ENCODE measurements at places on chromosomes 4 and X.
A peak's percentile ranks its signal among the peaks of the same experiment; 100 is the strongest.

DNA sequence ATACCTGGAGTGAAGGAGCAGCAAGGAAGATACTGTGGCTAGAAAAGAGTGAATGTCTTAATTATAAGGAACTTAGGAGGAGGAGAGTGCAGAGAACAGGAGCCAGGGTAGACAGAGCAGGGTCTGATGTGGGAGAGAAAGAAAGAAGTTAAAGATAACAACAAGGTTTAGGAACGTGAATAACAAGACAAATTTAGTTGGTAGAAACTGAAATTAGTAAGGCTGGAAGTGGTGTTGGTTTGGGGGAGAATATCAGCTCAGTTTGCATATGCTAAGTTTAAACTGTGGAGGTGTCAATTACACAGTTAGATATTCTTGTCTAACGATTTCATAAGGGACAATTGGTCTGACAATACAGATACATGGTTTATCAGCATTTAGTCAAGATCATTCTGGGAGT, 1123.7 kb upstream of the PABPC4L start:
- DNase-seq, result no peak

- no peak for DNase-seq
Observed at GRCh38 chr4:80309294-80310004, 26.1 kb upstream of the CFAP299 start.

DNA sequence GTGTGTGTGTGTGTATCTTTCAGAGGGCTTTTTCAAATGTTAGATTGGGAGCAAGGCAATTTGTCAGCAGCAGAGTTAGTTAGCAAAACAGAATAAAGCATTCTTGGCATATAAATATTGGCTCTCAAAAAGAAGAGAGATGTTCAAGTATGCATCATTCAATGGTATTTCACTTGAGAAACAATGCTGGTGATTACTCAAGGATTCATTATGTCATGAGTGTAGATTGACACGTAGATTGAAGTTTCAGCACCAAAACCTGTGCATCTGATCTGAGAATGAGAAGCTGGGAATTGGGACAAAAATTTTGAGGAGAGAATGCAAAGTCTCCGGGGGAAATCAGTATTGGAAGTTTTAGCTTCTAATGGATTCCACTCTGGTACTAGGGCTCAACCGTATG, 241.4 kb downstream of the FRMPD4 start:
- no peak for DNase-seq

DNA sequence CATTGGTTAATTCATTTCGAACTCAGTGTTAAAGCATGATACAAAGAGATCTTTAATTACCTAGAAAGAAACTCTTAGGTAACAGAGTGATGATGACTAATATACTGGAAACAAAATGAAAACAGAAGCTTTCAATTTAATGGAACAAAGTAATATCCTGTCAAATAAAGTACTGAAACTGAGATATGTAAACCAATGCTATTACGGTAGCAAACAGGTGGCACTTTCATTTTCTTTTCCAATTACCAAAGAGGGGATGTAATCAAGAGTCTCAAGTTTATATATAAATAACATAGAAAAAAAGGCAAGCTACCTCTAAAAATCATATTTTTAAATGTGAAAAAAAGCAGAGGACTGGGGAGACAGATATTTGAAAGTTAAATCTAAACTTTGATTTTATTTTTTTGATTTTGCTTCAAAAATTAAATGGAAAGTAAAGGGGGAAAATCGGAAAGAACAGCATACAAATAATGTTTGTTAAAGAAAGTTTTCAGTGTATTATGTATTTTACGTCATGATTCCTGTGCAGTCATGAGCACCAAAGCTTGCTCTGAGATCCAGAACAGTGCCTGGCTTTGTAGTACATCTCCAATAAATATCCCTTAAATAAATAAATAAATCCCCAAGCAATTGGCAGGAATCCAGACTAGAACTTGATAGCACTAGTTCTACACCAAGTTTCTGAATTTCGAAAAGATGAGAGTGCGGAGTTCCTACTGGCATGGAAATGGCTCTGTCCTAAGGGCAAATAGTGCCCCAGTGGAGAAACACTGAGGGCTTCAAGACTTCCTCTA, 25.0 kb upstream of the RAPGEF2 start:
- DNase-seq, result no peak

GRCh38 chr4:151356510-151356909, 31.1 kb upstream of the SH3D19 start:
- DNase-seq, result peak; percentile 58

- DNase-seq, result no peak
Observed at GRCh38 chr4:169120624-169121023, 110.6 kb upstream of the CBR4 start.

- DNase-seq, result no peak
Observed at GRCh38 chr4:152630324-152630723, 49.5 kb downstream of the TMEM154 start.

DNA sequence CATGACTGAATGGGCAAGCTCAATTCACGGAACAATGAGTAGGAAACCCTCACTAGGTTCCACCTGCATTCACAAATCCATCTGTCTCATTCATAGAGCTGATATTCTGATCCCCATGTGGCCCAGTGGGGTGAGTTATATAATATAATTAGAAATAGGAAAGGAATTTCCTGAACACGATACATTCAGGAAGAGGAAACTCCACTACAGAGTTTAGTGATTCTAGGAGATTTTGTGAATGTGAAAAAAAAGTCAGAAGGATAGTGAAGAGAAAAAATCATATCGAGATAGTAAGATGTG, 471.2 kb downstream of the GASK1B start:
- DNase-seq, result no peak

DNA sequence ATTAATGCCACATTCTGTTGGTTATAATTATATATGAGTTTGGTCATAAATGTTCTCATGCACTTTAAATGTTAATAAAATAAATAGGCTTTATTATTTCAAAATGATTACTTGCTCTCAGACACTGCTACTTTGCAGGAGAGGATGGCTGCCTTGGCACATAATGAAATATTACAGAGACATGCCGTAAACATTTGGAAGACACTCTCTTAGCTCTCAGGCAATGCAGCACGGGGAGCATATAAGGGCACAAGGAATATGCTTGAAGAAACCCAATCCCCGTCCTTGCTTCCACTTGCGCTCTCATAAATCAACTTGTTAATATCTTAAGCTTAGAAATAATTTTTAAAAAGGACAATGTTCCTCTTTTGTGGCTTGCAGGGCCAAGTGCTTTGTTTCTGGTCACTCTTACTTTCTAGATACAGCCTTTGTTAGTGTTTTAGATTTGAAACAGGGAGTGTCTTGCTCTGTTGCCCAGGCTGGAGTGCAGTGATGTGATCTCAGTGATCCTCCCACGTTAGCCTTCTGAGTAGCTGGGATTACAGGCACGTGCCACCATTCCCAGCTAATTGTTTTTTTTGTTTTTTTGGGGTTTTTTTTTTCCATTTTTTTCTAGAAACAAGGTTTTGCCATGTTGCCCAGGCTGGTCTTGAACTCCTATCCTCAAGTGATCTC, 445.0 kb downstream of the SPRY1 start:
- DNase-seq, result no peak

DNA sequence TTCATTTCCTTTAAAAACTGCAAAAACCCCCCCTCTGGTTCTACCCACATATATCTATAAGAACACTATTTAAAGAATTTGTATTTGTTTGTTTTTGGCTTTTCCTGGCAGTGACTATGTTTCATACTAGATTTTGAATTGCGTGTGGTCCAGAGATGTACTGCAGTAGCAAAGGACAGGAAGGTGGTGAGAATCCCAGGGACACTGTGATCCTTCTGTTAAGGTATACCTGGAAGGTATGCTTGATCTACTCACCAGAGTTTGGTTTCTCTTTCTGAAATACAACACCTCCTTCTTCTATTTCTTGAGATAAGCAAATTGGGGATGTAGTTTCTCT, 129.6 kb upstream of the RASGEF1B start:
- DNase-seq, result no peak

GRCh38 chr4:3408793-3409330, 32.9 kb upstream of the HGFAC start:
- no peak for DNase-seq

DNA sequence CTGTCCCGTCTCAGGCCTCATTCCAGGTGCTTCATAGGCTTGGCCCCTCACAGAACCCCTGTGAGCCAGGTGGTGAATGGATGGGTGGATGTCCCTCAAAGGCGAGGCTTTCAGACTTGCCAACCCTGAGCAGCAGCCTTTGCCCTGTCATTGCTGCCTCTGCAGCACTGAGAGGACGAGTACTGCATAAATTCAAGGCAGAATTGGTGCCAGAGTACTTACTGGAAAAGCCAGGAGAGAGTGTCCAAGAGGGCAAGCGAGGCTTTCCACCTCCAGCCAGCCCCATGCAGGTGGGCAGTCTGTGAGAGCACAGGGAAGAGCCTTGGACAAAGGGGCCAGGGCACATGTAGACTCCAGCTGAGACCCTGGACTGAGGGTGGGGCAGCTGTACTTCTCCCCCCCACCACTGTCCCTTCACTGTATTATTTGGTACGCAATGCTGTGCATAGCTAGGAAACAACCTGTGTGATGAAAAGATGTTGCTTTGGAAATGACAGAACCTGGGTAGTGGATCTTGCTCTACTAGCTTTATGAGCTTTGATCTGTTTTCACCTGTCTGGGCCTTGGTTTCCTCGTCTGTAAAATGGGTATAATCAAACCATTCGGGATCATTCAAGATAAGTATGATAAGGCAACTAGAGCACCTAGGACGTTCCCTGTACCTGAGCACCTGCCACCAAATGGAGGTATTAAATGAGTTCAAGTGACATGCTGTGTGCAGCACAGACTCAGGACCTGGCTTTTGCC, 224.9 kb upstream of the PSAPL1 start:
- DNase-seq, result no peak

DNA sequence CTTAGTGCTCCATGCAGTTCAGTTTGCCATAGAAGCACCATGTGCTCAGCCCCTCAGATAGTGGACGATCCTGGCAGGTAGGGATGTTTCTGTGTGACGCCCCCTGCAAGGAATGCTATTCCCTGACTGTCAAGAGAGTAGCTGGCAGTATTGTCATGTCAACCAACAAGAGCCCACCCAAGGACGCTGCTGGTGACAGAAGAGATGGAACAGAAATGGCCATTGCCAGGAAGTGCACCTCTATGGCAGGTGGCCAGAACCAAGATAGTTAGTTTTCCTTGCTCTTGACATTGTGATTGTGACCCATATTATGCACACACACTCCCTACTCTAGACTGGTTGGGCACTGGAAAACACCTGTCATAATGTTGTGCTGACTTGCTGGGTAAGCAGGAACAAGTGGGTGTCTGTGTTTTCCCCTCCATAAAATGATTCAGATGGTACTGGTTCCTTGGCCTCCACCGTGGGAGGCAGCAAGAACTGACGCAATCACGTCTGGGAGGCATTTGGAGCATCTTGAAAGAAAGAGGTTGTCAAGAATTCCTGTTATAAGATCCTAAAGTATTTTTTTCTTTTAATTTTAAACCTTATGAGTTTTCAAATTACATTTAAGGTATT, 507.9 kb downstream of the MID1IP1 start:
- no peak for DNase-seq

- DNase-seq, result no peak
Observed at GRCh38 chr4:168077726-168078239, 14.6 kb upstream of the ANXA10 start.

DNA sequence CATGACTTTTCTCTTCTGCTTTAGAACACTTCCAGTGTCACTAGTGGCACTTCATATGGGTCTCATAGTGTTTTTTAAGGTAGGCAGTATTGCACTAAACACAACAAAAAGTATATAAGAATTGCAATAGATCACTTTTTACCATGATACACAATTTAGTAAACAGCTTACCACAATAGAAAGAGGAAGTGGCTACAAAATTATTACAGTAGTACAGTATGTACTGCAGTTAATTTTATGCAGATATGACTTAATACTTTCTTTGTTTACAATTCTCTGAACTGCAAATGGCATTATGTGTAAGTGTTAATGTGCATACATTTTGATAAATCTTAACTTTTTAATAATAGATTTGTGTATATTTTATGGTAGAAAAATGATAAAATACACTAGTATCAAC, 157.3 kb downstream of the RRAGB start:
- DNase-seq, result no peak

DNA sequence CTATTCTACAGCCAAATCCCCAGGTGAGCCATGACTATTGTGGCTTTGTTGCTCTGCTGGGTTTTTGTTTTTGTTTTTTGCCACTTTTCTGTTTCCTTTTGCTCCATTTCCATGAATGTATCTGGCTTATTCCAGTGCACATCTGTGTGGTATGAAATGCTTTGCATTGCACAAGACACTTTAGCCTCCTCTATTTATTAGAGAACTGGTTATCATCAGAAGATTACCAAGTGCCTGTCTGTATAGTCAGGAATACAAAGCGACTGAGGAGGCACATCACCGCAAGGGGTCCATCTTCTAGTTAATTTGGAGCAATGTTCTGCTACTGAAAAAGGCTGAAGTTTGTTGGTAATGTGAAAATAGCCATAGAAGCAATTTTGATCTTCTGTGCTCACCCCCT, 120.8 kb downstream of the DCLK2 start:
- DNase-seq, result no peak

- no peak for DNase-seq
Observed at GRCh38 chrX:115913575-115913974, 257.0 kb upstream of the AGTR2 start.

GRCh38 chr4:81555489-81555888, 83.8 kb upstream of the RASGEF1B start:
- DNase-seq, result no peak

DNA sequence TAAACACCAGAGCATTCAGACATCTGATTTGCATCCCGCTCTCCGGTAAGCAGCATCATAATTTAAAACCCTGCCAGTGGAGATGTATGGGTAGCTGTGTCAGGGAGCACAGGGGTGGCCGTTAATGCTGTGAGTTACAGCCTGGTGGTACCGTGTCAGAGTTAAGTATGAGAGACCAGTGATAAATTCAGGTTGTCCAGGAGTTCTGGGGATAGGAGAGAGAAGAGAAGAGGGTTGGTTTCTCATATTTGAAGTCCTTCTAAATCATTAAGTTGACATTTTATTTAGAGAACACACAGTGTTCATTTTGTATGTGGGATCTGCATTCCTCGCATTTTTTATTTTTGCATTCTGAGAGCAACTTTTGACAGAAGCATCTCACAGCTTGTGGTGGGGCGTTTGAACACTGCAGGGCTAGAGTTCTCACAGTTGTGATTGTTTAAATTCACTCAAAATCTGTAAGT, 157.6 kb downstream of the DCLK2 start:
- DNase-seq, result no peak

DNA sequence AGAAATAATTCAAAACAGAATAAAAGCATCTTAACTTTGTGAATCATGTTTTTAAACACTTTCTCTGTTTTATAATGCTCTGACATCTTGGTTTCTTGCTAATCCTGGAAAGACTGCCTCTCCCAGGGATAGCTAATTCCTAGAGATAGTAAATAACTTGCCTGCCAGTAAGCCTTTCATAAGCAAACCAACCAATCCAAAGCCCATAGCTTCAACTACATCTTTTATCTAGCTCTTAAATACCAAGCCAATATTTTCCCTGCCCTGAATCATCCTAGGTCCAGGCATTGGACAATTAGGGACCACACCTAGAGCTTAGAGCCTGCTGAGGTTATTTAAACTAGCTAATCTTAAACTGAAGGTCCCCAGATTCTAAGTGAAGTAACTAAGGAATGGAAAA, 223.7 kb upstream of the DIPK2B start:
- DNase-seq, result no peak

All from islet precursor cell (in vitro differentiated cells).